ENCODE measurements at places on chromosomes 2 and 18.
A peak's percentile ranks its signal among the peaks of the same experiment; 100 is the strongest.

DNA sequence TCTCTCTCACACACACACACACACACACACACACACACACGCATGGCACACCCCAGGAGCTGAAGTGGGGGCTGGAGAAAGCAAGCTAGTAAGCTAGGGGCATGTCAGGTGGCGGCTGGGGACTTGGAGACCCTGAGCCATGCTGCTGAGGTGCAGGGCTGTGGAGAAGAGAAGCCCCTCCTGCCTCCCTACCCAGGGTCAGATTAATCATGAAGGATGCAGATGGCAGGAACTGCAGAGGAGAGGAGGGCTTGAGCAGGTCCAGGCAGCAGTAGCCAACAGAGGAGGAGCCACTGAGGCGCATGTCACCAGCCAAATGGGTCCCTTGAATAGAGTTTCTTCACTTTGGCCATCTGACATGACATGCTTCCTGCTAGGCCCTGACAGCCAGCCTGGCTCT lies 9.6 kb downstream of the EDAR start:
- DNase-seq = no peak

DNA sequence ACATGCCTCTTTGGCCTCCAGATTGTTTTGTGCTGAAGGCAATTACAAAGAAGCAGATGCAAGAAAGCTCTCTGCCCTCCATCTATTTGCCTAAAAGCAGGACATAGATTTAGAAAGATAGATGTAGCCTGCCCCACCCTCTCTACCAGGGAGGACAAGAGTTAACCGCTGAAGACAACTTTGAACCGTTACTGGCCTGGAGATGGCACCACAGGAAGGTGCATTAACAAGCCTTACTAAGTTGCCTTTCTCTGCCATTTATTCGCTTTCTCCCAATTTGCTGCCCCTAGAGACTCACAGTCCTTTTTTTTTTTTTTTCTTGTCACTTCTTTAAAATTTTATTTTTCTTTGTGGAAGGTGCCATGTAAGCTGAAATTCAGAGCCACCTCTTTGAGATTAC lies 28.8 kb upstream of the RMDN2 start:
- no peak for DNase-seq

DNA sequence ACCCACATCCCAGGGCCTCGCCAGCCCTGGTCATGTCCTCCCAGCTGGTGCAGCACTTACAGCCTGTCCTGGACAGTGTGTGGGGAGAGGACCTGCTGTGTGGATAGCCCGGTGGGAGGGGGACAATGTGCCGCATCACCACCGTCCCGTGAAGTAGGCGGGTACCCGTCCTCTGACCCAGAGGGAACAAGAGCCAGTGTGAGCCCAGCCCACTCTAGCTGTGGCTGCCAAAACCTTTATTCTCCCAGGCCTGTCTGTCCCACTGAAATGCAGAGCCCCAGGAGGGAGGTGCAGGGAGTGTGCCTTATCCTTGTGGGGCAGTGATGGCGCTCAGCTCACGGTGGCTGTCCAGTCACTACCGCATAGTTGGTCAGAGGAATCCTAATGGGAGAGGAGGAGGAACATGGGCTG lies 1.7 kb downstream of the TRAF3IP1 start:
- no peak for DNase-seq

DNA sequence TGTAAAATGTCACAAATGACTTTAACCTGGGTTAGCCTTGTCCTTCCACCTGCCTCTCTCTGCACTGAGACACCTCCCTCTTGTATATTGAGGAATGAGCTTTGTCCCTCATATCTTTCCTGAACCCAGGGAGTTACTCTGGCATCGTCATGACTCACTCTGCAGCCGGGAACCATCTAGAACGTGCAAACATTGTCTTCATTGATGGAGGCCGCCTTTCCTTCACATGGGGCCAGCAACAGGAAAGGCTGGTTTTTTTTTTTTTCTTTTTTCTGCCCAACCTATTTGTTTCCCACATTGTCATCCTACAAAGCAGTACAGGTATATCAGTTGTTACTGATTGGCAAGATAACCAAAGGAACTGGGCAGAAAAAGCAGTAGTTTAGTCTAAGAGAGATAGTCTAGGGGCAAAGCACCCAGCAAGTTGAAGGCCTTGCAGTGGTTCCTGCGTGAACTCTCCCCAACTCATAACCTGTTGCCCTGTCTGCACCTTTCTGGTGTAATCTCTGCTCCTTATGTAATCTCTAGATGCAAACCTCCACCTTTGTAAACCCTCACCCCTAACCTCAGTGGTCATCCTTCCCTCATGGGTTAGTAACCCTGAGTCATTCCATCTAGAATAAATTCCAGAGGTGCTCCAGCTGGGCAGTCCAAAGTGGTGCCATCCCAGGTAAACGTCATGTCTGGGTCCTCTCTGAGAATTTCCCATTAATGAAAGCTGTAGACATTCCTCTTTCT lies 38.3 kb downstream of the SLC40A1 start:
- no peak for DNase-seq

DNA sequence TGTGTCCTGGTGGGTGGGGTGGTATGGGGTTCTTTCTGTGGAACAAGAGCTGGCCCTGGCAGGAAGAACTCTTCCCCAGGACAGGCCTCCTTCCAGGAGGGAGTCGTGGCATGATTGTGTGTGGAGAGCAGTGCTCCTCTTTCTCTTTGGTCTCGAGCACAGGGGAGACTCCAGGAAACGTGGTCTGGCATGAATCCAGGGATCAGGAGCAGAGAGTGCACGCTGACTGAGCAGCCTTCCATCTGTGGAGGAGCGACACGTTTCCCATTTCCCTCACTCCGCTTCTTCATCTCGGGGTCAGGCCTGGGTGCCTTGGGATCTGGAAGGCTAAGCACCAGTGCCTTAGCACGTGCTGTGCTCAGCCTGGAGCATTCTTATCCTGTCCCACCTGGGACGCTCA lies 132.0 kb upstream of the HDAC4 start:
- DNase-seq = no peak

- no peak for DNase-seq
These were observed 48.5 kb downstream of the SERPINB7 start for GRCh38 chr18:63823516-63824219.

- DNase-seq = no peak
These were observed 105.0 kb upstream of the DNAJC10 start for GRCh38 chr2:182611009-182611408.

- DNase-seq = no peak
These were observed 34.7 kb downstream of the RALB start for GRCh38 chr2:120287183-120288015.

DNA sequence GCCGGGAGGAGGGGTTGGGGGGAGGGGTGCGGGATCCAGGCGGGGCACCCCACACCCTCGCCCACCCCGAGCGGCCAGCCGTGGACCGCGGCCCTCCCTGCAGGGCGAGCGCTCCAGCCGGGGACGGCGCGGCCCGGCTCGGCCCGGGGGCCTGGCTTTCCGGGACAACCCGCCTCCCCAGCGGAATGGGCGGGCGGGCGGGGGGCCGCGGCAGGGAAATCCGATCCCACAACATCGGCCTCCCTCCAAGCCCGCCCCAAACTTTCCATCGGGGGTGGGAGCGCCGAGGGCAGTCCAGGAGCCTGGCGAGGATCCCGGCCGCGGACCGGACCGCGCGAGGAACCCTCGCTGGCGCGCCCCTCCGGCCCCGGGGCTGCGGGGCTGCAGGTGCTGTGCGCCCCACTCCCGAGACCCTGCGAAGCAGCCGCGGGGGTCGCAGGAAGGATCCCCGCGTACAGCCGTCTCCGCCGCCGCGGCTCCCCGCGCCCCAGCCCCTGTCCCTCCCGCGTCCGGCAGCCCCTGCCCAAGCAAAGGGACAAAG lies 529 bp downstream of the SEMA4C start:
- peak; percentile 71 for DNase-seq

GRCh38 chr2:208352644-208353567 lies 53.7 kb upstream of the PTH2R start:
- DNase-seq = no peak

- no peak for DNase-seq
These were observed 30.9 kb downstream of the EMX1 start for GRCh38 chr2:72947952-72948830.

GRCh38 chr2:105102963-105103421 lies 65.1 kb downstream of the MRPS9 start:
- DNase-seq = no peak

GRCh38 chr2:28594000-28594331 lies 98.1 kb downstream of the PLB1 start:
- DNase-seq = no peak

- DNase-seq = no peak
These were observed 155.5 kb downstream of the IKZF2 start for GRCh38 chr2:212995920-212996319.

DNA sequence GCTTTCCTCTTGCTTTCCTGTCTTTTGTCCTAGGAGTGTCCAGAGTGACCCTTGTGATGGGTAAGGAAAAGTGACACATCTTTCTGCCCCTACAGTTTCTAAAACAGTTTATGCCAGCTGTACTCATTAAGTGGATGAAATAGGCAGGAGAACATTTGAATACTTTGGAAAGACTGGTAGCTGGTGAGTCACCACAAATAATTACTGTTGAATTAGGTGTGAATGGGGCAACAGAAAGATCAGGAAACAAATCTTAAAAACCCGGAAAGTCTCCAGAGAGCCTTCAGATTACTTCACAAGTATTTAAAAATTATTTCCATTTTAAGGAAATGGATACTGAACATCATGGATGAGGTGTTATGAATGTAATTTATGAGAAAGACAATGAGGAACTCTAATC lies 278.5 kb downstream of the CLIP4 start:
- no peak for DNase-seq

DNA sequence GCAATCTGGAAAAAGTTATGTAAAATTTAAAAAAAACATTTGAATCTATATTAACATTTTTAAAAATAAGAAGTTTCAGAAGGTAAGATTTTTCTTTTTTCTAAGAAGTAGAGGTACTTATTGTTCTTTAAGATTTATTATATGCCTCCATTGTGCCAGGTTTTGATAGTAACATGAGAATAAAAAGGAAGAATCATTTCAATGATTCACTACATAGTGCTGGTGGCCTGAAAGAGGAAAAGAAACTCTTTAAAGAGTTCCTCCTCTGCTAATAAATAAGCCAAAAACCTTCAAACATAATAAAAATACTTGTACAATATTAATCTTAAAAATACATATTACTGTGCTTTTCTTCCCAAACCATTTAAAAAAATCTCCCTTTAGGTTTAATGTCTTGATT lies 69.0 kb downstream of the ANKRD44 start:
- DNase-seq = no peak

DNA sequence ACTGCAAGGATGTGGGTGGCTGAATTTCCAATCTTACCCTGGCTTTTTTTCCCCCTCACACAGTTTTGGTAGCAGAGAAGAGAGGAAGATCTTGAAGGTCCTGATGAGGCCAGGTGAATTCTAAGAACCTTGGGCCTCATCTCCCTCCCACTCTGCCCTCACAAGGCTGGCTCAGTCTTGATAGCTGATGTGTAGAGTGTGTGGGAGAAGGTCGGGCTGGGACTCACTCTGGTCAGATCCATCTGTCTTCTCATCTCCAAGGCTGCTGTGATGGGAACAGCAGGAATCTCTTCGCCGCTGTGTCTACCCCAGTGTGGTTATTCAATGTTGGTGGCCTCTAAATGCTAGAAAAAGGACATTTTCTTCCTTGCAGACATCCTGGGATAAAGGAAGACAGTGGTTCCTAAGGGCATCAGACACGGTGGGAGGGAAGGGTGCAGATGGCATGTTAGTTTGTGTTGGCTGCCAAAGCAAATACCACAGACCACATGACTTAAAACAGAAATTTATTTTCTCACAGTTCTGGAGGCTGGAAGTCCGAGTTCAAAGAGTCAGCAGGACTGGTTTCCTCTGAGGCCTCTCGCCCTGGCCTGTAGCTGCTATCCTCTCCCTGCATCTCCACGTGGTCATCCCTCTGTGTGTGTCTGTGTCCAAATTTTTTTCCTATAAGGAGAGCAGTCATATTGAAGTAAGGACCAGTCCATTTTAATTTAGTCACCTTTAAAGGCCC lies 37.6 kb upstream of the MGAT4A start:
- DNase-seq = no peak

DNA sequence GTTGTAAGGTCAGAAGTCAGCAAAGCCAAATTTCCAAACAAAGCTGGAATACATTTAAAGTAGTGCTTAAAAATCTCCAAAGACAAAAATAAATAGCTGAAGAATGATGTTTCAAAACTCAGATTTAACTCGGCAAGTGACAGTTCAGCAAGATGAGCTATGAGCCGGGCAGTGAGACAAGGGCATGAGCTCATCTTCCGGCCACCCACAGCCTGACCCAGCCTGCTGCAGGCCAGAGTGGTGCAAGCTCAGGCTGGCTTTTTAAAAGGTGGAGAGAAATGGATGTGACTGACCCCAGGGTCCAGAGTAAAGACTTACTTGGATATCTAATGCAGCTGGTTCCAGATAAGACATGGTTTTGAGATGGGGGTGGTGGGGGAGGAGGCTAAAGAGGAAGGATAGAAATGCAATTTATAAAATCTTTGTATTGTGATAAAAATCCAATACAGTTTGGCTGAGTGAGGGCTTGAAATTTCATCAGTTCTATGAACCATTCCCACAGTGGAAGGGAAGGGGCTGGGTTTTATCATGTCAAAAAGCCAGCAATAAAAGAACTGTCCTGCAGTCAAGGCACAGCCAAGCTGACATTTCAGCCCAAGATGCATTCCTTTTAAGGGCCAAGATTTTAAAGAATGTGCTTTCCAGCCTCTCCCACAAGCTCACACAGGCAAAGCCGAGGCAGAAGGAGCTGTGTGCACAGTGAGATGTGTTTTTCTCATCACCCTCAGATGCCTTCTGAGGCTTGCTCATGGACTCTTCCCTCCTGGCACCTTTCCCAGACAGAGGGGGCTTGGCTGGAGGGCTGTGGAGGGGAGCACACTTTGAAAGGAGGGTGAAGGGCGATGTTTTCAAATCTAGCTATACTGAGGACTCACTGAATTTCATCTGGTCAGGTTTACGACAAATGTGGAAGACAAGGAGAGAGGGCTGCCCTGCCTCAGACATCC lies 97.9 kb upstream of the KLHL29 start:
- no peak for DNase-seq

GRCh38 chr18:22451796-22452195 lies 34.1 kb upstream of the CTAGE1 start:
- DNase-seq = no peak

DNA sequence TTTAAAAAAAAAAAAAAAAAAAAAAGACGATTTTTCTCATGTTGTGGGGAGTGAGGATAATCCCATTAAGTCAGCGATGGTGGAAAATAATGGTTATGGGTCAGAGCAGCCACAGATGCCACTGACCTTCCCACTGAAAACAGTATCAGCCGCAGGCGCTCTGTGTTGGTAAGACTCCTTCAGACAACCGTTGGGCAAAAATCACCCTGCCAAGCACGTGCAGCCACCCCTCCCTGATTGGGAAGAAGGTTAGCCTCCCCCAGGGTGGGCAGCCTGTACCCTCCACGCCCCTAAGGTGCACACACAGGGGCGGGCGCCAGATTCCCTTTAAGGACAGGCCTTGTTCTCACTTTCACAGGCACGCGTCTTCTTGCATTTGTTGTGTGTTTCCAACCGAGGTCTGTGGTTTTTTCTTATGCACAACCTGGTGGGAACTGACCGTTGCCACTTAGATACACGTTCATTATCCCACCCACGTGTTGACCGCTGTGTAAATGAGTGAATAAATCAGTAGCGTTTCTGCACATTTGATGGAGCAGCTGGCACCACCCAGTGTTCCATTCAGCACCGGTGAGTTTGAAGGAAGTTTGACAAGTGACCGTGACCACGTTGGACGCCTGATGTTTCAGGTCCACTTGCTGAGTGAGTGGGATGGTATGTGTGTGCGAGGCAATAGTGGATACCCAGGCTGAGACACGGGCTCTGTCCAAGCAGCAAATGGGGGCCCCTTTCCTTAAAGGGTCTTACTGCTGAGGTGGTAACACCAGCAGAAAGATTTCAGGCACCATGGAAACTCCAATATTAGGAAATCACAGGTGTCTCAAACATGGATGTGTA lies 197.8 kb downstream of the GBX2 start:
- no peak for DNase-seq

- DNase-seq = no peak
These were observed 702.4 kb upstream of the RAB6C start for GRCh38 chr2:129276978-129277584.
